HuH-7.5 (cell line): ENCODE measurements at places on chromosomes 3 and 15.

GRCh38 chr3:126356373-126357264 lies 589 bp downstream of the KLF15 start:
- no peak for DNase-seq

GRCh38 chr3:17423786-17424536 lies 318.5 kb downstream of the TBC1D5 start:
- no peak for DNase-seq

- no peak for DNase-seq
Observed at GRCh38 chr3:12371525-12372140, 82.8 kb downstream of the PPARG start.

- peak; percentile 45 for DNase-seq
Observed at GRCh38 chr15:67521783-67522568, 1.0 kb downstream of the C15orf61 start.

GRCh38 chr3:18382760-18383369 lies 42.3 kb downstream of the SATB1 start:
- no peak for DNase-seq

GRCh38 chr15:31483986-31484951 lies 157.6 kb downstream of the KLF13 start:
- DNase-seq: no peak

DNA sequence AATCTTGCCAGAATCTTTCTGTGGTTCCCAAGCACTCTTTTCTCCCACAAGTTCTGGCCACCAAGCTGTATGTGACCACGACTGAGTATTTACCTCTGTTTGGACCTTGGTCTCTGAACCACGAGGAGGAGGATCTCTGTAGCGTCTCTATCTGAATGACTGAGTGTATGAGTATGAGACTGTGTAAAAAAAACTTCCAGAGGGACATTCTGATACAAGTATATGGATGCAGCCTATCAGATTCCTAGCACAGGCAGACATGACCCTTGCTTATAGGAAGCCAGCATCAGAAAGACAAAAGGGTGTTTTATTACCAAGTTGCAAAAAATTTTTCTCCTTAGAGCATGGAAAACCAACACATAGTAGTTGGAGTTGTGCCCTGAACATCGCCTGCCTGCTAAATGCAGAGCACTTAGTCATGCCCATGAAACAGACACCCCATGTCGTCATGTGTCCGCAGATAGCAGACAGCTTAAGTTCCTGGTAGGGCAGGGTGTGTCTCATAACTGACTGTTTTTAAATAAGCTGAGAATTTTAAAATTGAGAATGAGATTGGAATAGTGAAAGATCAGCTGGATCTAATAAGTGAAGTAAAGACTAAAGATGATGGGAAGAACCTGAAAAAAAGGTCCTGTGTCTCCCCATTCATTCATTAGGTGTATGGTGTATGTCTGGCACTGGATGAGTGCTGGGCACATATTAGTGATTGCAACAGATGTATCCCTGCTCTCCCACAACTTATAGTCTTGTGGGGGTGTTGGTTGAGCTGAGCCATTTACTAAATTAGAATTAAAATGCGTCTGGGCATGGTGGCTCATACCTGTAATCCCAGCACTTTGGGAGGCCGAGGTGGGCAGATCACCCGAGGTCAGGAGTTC lies 30.9 kb downstream of the DAG1 start:
- no peak for DNase-seq

- DNase-seq: no peak
Observed at GRCh38 chr15:67300266-67301025, 45.9 kb downstream of the IQCH start.

DNA sequence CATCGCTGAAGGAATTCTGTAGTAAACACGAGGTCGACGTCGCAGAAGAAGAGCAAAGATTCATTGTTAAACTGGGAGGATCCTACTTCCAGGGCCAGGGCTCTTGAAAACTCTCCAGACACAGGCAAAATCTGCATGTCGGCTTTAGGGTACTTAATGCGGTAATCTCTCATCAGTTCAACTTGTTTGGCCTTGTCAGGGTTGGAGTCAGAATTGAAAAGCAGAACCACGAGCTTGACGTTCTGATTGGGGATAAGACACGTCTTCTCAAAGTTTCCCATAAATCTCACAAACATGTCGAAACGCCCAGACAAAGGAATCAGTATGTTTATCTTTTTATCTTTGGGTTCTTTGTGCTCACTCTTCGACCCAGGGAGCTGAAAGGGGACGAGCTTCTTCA lies 74.0 kb downstream of the CHSY1 start:
- DNase-seq: no peak

DNA sequence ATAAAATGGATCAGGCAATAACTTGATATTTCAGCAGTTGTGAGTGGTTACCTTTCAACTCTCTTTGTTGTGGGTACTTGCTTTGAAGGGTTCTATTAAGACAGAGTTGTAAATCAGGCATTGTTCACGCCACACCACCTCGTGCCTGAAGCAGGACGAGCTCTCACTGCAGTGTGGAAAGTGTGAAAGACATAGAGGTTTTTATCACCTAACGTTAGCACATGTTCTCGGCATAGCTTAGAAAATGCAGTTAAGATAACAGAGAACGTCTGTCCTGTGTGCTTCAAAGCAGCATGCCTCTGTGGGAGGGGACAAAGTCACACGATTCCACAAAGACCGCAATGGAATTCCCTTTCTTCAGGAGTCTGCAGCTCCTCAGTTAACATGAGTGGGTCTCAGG lies 7.8 kb downstream of the ADAMTS17 start:
- no peak for DNase-seq

DNA sequence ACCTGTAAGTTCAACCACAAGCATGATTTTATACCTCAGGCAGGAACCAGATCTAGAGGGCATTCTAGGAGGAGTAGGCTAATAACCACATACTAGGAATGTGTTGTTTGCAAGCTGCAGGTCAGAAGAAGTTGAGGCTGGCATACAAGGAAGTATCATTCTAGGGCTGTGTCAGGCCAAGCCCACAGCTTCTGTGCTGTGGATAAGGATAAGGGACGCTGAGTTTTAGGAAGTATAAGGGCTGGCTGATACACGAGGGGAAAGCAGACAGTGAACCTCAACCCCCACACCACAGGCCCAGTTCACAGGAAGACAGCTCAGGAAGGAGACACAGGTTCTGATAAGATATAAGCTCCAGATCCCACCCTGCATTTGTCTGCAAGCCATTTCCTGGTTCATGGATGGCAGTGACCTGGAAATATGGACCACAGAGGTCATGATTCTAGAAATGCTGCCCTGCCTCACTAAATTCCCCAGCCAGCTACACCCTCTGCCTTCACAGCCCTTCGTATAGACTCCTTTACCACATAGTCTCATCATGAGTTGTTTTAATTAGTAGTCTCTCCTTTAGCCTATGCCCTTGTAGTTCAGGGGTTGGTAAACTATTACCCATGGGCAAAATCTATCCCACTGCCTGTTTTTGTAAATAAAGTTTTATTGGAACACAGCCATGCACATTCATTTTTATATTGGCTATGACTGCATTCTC lies 260.7 kb downstream of the OPA1 start:
- no peak for DNase-seq

GRCh38 chr3:45760878-45761711 lies 35.2 kb downstream of the SLC6A20 start:
- peak; percentile 90 for DNase-seq

DNA sequence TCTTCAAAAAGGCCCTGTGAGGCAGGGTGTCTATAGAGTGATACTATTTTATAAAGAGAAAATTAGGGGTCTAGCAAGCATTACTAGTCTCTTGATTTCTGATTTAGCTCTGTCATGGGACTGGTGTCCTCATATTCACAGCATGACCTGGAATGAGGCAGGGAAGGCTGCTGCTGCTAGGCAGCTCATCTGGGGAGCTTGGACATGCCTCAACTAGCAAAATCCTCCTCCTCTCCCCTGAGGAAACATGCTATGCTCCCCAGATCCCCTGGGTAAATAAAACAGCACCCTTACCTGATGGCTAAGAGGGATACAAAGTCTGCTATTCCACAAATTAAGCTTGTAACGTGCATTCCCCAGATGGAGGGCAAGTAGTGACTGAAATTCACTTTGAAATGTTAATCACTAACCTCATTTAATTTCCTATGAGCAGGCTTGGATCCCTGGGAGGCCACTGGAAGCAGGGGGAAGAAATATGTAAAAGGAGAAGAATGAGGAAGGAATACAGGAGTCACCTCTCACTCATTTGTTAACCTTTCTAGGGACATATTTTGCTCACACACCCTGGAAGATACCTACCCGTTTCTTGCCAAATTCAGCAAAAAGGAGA lies 709.4 kb downstream of the SQOR start:
- DNase-seq: no peak

DNA sequence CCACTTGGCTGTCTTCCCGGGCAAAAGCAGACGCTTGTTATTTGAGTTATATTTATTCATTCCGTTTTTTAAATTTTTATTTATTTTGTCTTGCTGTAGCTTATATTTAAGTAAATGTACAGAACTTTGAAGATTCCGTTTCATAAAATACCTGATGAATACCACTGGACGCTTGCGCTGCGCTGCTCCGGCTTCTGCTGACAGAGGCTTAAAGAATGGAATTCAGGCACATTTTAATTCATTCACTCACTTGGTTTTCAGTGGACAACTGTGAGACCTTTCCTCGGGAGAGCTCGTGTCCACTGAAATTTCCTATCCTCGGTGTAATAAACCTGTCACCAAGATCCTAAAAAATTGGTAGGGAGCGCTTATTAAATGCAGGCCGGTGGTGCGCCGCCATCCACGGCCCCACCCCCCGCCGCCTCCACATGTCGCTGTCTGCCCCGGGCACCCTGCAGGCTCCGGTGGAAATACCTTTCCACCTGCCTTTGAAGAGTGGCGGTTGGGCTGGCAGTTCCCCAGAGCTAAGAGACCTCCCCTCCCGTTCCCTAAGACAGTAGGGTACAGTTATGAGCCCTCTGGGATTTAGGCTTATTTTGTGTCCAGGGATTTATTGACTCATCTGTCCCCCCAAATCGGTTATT lies 62.5 kb upstream of the UBE2E1 start:
- no peak for DNase-seq

- DNase-seq: no peak
Observed at GRCh38 chr3:129526121-129526900, 2.1 kb upstream of the RHO start.

GRCh38 chr3:34856081-34856947 lies 783.0 kb upstream of the ARPP21 start:
- DNase-seq: no peak

GRCh38 chr3:147328711-147329110 lies 77.6 kb downstream of the ZIC4 start:
- no peak for DNase-seq

DNA sequence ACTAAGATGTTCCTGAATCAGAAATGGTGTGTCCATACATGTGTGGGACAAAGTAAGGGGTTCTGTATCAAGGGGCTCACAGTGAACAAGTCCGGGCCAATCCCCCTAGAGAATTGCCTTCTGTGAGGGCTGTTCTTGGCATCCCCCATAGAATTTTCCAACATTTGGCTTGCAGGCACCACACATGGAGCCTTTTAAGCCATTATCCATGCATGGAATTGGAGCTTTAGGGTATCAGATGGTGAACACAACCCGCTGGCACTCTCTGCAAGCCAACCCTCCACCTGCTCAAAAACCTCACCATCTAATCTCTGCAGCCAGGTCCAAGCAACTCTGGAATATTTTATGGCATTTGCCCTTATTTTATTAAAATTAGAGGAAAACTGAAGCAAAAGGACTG lies 278.7 kb downstream of the ERC2 start:
- DNase-seq: no peak

GRCh38 chr3:61452535-61453090 lies 108.8 kb upstream of the PTPRG start:
- no peak for DNase-seq

GRCh38 chr3:151875759-151876158 lies 2.3 kb downstream of the SUCNR1 start:
- no peak for DNase-seq

DNA sequence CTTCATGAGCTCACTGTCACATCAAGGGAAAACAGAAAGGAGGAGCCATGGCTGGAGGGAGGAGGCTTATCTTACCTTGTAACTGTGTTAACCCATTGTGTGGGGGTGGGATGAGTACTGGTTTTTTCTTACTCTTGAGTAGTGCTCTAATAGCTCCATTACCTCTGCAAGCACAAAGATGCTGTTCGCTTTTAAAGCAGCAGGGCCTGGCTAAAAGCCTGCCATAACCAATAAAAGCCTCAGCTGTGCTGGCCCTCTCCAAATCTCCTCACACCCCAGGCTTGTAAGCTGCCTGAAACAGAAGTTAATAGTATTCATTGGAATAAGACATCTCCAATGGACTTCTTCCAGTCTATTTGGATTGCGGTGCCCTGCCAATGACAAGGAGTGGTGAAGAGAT lies 544.1 kb downstream of the TUSC7 start:
- no peak for DNase-seq

- DNase-seq: no peak
Observed at GRCh38 chr15:68275165-68275746, 2.3 kb upstream of the FEM1B start.

- DNase-seq: no peak
Observed at GRCh38 chr3:79367066-79367465, 400.7 kb downstream of the ROBO1 start.

- DNase-seq: no peak
Observed at GRCh38 chr3:155281912-155282311, 11.6 kb downstream of the STRIT1 start.

DNA sequence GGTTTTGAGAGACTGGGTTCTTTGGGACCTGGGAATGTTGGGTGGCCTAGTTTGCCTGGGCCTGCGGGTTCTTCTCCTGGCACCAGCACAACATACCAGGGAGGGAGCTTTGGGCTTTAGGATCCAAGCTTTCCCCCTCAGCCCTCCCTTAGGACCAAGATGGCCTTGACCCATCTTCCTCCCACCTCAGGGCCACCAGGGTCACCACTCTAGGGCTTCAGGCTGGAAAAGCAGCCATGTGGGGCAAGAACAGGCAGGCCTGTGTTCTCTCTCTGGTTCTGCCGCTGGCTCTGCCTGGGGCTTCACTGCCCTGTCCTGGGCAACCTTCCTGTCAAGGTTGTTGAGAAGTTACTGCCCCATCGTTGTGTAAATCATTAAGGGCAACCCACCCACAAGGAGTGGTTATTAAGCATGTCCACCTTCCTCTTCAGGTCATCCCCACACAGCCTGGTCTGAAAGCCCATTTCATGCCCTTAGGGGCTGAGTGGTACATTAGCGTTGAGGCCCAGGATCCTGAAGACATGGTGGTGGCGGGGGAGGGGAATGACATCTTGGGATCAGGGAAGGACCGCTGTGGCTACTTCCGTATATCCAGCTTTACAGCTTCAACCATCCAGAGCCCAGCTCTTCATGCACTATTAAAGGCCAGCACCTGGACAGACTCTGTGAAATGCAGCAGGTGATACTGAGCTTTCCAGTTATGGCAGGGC lies 652 bp downstream of the DUOX1 start:
- no peak for DNase-seq

GRCh38 chr15:54564166-54564565 lies 585.9 kb downstream of the UNC13C start:
- DNase-seq: no peak

- DNase-seq: no peak
Observed at GRCh38 chr15:98085003-98085639, 124.6 kb downstream of the ARRDC4 start.

- DNase-seq: no peak
Observed at GRCh38 chr3:5504135-5504534, 316.6 kb downstream of the EDEM1 start.

- DNase-seq: no peak
Observed at GRCh38 chr3:24533561-24534193, 39.0 kb upstream of the THRB start.
